ENCODE measurements at places on chromosomes 11 and 22.

DNA sequence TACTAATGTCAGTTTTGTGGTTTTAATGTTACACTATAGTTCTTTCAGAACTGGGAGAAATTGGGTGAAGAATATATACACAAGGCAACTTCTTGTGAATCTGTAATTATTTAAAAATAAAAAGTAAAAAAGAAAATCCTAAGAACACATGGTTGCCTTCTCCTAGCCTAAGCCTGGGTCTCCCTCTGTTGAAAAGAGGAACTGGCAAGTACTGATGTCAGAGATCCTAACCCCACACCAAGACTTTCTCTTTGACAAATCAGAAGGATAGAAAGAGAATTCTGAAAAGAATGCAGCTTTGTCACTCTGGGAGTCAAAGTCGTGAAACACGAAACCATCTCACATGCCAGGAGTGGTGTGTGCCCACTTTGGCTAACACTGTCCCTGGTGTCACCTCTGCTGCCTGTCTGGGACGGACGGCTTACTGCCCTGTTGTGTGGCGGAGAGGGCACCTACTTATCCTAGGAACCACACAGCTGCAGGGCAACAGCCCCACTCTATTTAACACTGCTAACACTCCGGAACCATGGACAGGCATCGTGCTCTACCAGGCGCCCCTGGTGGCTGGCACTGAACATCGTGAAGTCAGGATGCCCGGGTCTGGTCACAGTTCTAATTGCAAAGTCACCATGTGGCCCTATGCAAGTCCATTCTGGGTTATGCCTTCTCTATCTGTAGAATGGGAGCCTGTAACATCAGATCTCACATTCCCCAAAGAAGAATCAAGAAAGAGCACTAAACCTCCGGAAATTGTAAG is 108.7 kb upstream of the CD82 start:
- no peak for DNase-seq

GRCh38 chr22:19517171-19517500 is 7.1 kb downstream of the CLDN5 start:
- no peak for DNase-seq

DNA sequence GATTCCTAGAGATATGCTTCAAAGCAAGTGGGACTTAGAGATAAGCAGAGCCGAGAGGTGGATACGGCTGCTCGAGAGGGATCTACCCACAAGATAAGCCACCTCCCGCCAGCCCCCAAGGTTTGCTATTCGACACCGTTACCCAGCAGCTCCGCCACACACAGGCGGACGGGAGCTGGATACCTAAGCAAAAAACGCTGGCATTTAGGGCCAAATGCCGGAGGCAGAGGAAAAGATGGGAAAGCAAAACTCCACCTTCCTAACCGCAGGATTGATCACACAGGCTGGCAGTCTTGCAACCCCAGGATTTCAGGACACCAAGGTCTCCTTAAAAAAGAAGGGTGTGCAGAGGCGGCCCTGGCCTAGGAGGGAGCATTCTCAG is 709 bp downstream of the FTH1 start:
- no peak for DNase-seq

DNA sequence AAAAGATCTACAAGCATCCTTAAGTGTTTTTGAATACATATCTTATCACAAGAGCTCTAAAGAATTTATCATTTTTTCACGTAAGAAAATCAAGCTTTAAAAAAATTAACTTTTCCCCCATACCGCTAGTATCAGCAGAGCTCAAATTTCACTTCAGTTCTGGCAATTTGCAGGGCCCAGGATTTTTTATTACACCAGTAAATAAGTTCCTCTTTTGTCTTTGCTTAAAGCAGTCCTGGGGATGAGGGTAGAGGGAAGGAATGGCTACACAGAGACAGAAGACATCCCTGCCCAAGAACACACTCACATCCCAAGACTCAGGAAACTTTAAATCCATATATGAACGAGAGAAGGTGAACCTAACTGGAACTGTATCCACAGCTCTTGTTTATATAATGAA is 22.6 kb upstream of the SORL1 start:
- DNase-seq: no peak

GRCh38 chr11:10540546-10540914 is 457 bp downstream of the RNF141 start:
- DNase-seq: no peak

- no peak for DNase-seq
Measured at GRCh38 chr11:2216400-2217064, 44.9 kb upstream of the TH start.

DNA sequence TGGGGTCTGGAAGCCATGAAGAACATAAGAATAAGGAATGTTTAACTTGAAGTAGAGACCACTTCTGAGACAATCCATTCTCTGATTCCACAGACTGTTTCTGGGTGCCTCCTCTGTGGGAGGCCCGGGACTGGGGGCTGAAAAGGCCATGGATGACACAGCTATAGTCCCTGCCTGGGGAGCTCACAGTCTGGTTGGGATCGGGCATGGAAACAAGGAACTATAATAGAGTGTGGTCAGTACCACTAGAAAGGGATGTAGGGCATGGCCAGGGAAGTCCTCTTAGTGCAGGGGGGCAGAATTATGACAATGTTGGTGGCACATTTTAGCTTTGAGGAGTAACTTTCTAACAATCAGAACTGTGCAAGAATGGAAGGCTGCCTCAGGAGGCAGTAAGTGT is 9.2 kb upstream of the KCNE3 start:
- no peak for DNase-seq

- no peak for DNase-seq
Measured at GRCh38 chr11:69342588-69343330, 48.8 kb downstream of the MYEOV start.

GRCh38 chr11:112706863-112707262 is 254.4 kb upstream of the NCAM1 start:
- no peak for DNase-seq

GRCh38 chr11:17668166-17668565 is 51.2 kb upstream of the MYOD1 start:
- DNase-seq: no peak

DNA sequence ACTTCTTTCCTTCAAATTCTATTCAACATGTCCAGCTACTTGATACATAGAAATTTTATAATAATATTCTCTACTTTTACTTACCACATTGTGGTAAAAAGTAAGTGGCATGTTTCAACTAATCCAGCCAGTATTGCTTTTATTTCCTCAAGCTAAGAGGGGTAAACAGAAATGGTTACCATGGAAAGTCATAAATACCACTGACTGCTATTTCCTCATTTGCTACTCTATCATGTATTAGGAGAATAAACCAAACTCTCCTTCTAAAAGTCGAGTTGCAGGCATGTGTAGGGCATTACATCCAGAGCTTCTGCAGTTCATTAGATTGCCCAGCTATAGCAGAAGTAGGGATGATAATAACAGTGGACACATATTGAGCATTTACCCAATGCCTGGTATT is 208.4 kb downstream of the MAML2 start:
- peak; percentile 40 for DNase-seq

DNA sequence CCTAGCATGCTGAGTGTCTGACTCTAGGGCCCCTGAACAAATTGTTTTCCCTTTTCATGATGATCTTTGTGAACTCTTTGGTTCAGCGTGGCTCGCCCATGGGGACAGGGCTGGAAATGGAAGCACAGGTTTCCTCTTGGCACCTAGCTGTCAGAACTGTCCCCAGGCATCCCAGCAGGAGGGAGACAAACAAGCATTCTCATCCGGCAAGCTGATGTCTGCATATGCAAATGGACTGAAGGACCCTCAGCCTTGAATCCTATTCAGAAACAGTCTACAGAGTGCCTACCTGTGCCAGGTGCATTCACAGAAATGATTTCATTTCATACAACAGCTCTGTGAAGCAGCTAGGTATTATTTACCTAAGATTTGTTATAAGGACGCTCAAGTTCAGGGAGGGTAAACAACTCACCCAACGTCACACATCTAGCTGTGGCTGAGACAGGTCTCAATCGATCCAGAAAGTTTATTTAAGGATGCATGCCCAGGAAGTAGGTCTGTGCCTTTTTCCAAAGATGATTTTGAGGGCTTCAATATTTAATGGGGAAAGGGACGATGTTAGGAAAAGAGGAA is 176.4 kb downstream of the KIRREL3 start:
- no peak for DNase-seq

DNA sequence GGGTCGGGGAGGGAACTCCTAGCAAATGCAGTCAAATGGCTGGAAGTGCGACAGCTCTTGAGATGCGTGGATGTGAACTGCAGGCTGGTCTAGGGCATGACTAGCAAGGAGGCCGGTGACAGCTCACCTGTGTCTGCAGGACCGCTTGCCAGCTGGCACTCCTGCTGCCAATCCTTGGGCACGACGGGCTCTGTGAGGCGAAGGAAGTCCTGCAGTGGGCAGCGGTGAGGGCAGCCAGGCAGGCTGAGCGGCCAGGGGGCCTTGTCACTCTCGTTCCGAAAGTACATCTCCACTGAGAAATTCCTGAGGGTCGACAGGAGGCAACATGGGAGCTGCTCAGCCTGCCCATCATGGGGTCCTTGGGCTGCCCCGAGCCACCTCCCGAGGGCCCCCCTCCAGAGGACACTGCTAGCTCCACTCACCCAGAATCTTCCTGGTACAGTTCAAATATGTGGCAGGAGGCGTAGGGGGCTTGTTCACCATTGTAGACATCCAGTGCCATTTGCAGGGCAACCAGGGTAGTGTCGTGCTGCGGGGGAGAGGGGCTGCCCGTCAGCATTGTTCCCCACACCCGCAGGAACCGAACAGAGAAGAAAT is 5.9 kb downstream of the ACP2 start:
- no peak for DNase-seq

- DNase-seq: no peak
Measured at GRCh38 chr22:19981171-19981960, 35.3 kb downstream of the ARVCF start.

GRCh38 chr11:68048681-68049508 is 10.1 kb downstream of the TCIRG1 start:
- DNase-seq: no peak

GRCh38 chr11:130192845-130193267 is 33.3 kb downstream of the ST14 start:
- DNase-seq: no peak

DNA sequence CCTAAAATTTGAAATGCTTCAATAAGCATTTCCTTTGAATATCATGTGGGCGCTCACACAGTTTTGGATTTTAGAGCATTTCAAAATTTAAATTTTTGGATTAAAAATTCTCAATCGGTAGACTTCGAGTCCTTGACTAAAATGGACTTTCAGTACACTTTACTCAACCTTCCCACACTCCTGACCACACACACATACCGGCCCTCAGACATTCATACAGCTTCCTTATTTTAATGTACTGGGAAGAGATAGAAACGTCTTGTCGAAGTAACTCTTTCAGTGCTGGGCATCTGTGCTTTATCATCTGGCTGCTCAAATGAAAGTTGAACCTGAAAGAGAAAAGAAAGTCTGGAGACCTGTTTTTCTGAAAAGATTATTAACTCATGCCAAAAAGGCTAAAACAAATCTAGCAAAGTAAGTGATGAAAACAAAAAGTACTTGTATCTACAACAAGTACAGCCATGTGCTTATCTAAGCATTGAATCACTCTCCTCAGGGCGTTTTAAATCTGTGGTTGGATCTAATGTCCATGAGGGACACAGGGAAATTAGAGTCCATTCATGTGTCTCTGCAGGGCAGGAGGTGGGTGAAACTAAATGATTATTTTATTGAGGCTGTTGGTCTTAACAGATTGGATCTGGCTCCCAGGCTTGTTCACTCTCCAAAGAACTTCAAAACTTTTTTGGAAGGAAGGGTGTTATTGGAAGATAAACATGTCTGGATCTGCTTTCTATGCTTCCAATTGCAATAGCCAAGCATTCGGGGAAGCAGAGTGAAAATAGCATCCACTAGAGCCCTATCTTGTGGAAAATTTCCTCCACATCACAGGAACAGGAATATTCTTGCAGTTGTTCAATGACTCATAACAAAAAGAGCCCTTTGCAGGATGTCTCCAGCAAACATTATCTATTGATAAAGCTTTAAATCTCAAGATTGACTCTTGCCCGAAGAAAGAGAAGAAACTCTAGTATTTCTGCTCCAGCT is 47.0 kb downstream of the CARD18 start:
- DNase-seq: no peak

GRCh38 chr22:18130699-18131429 is 19.1 kb upstream of the USP18 start:
- DNase-seq: no peak

- DNase-seq: no peak
Measured at GRCh38 chr11:119092880-119093842, 8.5 kb downstream of the HMBS start.

GRCh38 chr11:106468086-106468485 is 390.6 kb downstream of the AASDHPPT start:
- DNase-seq: no peak

GRCh38 chr22:43213051-43213450 is 26.1 kb upstream of the TTLL12 start:
- no peak for DNase-seq

GRCh38 chr11:71548716-71549151 is 514 bp downstream of the KRTAP5-9 start:
- no peak for DNase-seq

DNA sequence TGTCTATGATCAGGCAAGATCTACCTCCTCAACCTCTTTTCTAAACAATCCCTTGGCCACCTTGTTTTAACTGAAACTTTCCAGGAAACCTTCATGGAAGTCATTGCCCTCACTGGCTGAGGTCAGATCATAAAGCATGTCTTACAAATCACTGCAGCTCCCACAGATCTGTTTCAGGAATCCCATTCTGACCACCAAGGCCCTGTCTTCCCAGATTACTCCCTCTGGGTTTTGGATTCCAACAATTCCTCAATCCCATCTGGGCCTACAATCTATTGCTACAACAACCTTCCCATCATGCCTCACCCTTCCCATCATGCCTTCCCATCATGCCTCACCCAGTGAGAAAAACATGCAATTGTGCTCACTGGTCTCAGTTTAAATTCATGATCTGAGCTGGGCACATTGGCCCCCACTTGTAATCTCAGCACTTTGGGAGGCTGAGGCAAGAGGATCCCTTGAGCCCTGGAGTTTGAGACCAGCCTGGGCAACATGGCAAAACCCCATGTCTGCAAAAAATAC is 15.9 kb downstream of the ADAMTS15 start:
- DNase-seq: peak; percentile 68

- DNase-seq: no peak
Measured at GRCh38 chr11:114271316-114271715, 24.9 kb upstream of the NNMT start.

GRCh38 chr22:20877715-20878114 is 18.9 kb downstream of the SNAP29 start:
- no peak for DNase-seq

- DNase-seq: no peak
Measured at GRCh38 chr11:95341221-95341620, 110.2 kb upstream of the SESN3 start.

Data from GM04503 (cell line).